ENCODE measurements at places on chromosomes 16 and 17.
A peak's percentile ranks its signal among the peaks of the same experiment; 100 is the strongest.

- H3K27me3 ChIP-seq = no peaks in the 10 kb centered on the region
- no peak overlapping the region for H3K4me3 ChIP-seq
- no peak for DNase-seq
- peaks cover 3% of the 10 kb centered on the region for H3K4me1 ChIP-seq
- no peak overlapping the region for H3K27ac ChIP-seq
Observed at GRCh38 chr16:46765050-46765449, 16.9 kb upstream of the MYLK3 start.

GRCh38 chr16:84207251-84207650 is 16.3 kb downstream of the ADAD2 start:
- DNase-seq = no peak

DNA sequence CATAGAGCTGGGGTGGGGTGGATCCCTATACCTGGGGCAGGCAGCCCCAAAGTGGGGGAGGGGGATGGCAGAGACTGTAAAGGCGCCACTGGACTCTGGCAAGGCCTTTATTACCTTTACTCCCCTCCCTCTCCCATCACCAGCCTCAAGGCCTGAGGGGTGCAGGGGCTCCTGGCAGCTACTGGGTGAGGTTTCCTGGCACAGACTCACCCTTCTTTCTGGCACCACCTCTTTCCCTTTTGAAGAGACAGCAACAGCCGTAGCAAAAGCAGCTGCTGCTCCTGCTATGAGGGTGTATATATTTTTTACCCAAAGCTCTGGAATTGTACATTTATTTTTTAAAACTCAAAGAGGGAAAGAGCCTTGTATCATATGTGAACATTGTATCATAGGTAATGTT is 17.6 kb downstream of the RAPGEFL1 start:
- H3K36me3 ChIP-seq = no peaks in the 10 kb centered on the region
- H3K4me1 ChIP-seq = no peaks in the 10 kb centered on the region
- H3K27ac ChIP-seq = no peak overlapping the region
- DNase-seq = no peak

DNA sequence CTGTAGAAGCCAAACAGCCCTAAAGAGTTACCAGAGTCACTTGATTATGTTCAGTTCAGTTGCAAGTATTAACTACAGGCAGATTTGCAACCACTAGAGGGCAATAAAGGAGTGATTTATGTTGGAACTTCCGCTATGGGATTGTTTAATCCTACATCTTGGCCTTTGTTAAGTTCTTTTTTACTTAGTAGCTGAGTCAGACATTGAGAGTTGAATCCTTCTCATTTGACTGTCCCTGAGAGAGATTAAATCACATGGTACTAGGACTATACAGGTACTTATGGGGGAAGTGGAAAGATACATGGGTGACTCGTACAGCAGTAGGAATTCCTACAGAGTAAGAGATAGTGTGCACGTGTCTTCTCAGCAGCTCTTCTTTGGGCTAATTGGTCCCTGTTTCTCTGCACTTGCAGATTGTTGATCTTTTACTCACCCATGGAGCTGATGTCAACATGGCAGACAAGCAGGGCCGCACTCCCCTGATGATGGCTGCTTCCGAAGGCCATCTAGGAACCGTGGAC is 40.3 kb downstream of the CYB561 start:
- DNase-seq = no peak
- H3K27me3 ChIP-seq = no peaks in the 10 kb centered on the region
- no peak overlapping the region for H3K4me3 ChIP-seq
- no peaks in the 10 kb centered on the region for H3K36me3 ChIP-seq
- H3K4me1 ChIP-seq = peaks cover 3% of the 10 kb centered on the region

GRCh38 chr17:41360296-41360995 is 9.2 kb downstream of the KRT33B start:
- no peak overlapping the region for H3K4me3 ChIP-seq
- H3K27ac ChIP-seq = no peak overlapping the region
- no peak for DNase-seq
- H3K4me1 ChIP-seq = no peaks in the 10 kb centered on the region
- no peaks in the 10 kb centered on the region for H3K36me3 ChIP-seq

GRCh38 chr16:76906552-76906951 is 284.4 kb upstream of the MON1B start:
- no peak overlapping the region for H3K27ac ChIP-seq
- H3K36me3 ChIP-seq = no peaks in the 10 kb centered on the region
- no peaks in the 10 kb centered on the region for H3K27me3 ChIP-seq
- H3K4me3 ChIP-seq = no peak overlapping the region

GRCh38 chr17:20223808-20224328 is 214.7 kb downstream of the SPECC1 start:
- H3K27ac ChIP-seq = peak overlapping the region; percentile 6
- H3K4me3 ChIP-seq = no peak overlapping the region
- peaks cover 3% of the 10 kb centered on the region for H3K4me1 ChIP-seq
- H3K36me3 ChIP-seq = no peaks in the 10 kb centered on the region
- no peak for DNase-seq

DNA sequence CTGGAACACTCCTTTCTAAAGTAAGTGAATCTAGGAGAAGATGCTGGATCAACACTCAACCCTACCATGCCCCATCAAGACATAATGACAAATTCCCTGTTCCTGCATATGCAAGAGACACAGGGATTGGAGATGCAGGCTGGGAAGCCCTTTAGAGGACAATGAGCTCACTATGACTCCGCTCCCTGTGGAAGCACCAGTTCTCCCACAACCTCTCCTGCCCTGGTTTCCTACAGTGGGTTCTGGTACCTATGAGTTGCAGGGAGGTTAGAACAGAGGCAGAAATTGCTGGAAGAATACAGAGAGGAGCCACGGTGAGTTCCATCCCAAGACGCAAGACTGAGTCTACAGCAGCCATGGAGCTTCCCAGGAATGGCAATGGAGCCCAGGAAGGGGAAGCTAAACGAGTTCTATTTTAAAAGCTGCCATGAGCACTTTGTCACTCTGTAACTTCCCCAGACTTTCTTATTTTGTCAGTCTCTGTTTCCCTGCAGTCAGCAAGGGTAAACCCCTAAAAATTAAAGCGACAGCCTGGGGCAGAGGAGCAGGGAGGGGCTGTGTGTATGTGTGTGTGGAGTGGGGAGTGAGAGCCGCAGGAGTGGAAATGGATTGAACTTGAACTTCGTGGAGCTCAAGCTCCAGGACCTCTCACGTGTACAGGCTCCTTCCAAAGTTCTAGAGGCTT is 42.3 kb upstream of the PIK3R6 start:
- H3K27ac ChIP-seq = peak overlapping the region; percentile 66
- H3K27me3 ChIP-seq = no peaks in the 10 kb centered on the region
- H3K4me3 ChIP-seq = no peak overlapping the region
- H3K4me1 ChIP-seq = peaks cover 52% of the 10 kb centered on the region

GRCh38 chr17:78256707-78257591 is 25.5 kb downstream of the TMEM235 start:
- H3K4me3 ChIP-seq = no peak overlapping the region
- H3K4me1 ChIP-seq = peaks cover 23% of the 10 kb centered on the region
- H3K27ac ChIP-seq = no peak overlapping the region
- DNase-seq = no peak

GRCh38 chr17:7786866-7787265 is 47.2 kb upstream of the KDM6B start:
- no peak overlapping the region for H3K4me3 ChIP-seq
- no peaks in the 10 kb centered on the region for H3K4me1 ChIP-seq
- no peak overlapping the region for H3K27ac ChIP-seq

- H3K36me3 ChIP-seq = no peaks in the 10 kb centered on the region
- peak; percentile 42 for DNase-seq
- H3K27ac ChIP-seq = no peak overlapping the region
- H3K27me3 ChIP-seq = no peaks in the 10 kb centered on the region
- no peak overlapping the region for H3K4me3 ChIP-seq
Observed at GRCh38 chr17:21318439-21318838, 33.9 kb downstream of the MAP2K3 start.

GRCh38 chr17:11240841-11241610 is at the start of gene SHISA6:
TSS of gene SHISA6 (plus strand) at chr17:11241213.
- DNase-seq = no peak
- H3K27ac ChIP-seq = no peak within 1 kb of the TSS
- H3K4me3 ChIP-seq = no peak within 1 kb of the TSS
- no peaks in the 10 kb centered on the region for H3K4me1 ChIP-seq
- no peaks in the 10 kb centered on the region for H3K36me3 ChIP-seq

- H3K36me3 ChIP-seq = no peaks in the 10 kb centered on the region
- peaks cover 8% of the 10 kb centered on the region for H3K4me1 ChIP-seq
- DNase-seq = no peak
- H3K4me3 ChIP-seq = no peak overlapping the region
- H3K27ac ChIP-seq = no peak overlapping the region
- no peaks in the 10 kb centered on the region for H3K27me3 ChIP-seq
Observed at GRCh38 chr17:78986649-78987328, 7.1 kb upstream of the LGALS3BP start.

DNA sequence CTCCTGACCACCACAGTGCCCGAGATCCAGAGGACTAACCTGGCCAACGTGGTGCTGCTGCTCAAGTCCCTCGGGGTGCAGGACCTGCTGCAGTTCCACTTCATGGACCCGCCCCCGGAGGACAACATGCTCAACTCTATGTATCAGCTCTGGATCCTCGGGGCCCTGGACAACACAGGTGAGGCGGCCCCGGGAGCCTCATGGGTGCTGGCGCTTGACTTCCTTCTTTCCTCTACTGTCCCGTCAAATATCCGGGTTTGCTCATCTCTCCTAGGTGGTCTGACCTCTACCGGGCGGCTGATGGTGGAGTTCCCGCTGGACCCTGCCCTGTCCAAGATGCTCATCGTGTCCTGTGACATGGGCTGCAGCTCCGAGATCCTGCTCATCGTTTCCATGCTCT is 13.7 kb downstream of the DHX38 start:
- no peak overlapping the region for H3K27ac ChIP-seq
- no peaks in the 10 kb centered on the region for H3K27me3 ChIP-seq
- no peak for DNase-seq
- no peak overlapping the region for H3K4me3 ChIP-seq

DNA sequence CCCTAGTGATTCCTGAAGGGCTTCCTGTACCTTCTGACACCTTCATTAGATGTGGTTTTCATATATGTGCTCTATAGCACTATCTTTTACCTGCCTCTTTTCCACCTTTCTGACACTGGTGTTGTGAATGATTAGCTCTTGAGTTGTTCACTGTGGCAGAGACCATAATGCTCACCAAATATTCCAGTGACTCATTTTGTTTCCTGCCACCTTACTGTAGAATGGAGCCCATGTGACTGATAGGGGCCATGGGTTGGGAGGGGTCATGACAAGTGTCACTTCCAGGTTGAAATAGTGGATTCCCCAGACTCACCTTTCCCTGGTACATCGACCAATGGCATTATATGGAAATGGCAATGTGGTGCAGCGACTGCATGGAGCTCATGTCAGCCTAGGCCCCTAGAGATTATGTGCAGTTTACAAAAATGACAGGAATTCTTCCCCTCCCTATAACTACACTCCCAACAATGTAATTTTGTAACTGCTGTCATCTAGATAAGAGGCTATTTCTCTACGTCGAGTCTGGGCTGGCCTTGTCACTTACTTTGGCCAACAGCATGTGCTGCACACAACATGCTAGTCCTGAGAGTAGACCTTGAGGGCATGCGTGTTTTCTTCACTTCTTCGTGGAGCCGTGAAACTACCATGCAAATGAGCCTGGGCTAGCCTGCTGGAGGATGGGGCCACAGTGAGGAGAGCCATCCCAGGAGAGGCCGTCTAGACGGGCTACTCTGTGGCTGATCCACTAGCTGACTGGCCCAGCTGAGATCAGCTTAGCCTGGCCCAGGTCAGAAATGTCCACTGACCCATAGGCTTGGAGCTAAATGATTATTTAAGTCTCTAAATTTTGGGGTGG is 409.5 kb downstream of the CA10 start:
- no peak overlapping the region for H3K27ac ChIP-seq
- H3K27me3 ChIP-seq = no peaks in the 10 kb centered on the region
- no peaks in the 10 kb centered on the region for H3K4me1 ChIP-seq
- no peak overlapping the region for H3K4me3 ChIP-seq

DNA sequence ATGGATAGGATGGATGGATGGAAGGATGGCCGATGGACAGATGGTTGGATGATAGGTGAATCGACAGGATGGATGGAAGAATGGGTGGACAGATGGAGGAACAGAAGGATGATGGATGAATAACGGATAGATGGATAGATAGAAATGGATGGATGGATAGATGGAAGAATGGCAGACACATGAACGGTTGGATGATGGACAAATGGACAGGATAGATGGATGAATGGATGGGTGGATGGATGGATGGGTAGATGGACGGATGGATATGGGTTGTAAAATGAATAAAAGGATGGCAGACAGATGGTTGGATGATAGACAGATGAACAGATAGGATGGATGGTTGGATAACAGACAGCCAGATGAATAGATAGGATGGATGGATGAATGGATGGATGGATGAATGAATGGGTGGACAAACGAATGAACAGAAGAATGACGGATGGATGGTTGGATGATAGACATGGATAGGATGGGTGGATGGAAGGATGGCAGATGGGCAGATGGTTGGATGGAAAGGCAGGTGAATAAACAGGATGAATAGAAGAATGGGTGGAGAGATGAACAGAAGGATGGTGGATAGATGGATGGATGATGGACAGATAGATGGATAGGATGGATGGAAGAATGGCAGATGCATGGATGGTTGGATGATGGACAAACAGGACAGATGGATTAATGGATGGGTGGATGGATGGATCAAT is 55.9 kb downstream of the DYNLRB2 start:
- peaks cover 31% of the 10 kb centered on the region for H3K36me3 ChIP-seq
- H3K4me3 ChIP-seq = no peak overlapping the region
- peaks cover 5% of the 10 kb centered on the region for H3K4me1 ChIP-seq
- peaks cover 34% of the 10 kb centered on the region for H3K27me3 ChIP-seq

GRCh38 chr16:71564335-71564967 is 12.4 kb downstream of the TAT start:
- H3K36me3 ChIP-seq = peaks cover 4% of the 10 kb centered on the region
- peak overlapping the region; percentile 90 for H3K4me3 ChIP-seq
- H3K27ac ChIP-seq = peak overlapping the region; percentile 91
- peaks cover 21% of the 10 kb centered on the region for H3K4me1 ChIP-seq
- DNase-seq = no peak

DNA sequence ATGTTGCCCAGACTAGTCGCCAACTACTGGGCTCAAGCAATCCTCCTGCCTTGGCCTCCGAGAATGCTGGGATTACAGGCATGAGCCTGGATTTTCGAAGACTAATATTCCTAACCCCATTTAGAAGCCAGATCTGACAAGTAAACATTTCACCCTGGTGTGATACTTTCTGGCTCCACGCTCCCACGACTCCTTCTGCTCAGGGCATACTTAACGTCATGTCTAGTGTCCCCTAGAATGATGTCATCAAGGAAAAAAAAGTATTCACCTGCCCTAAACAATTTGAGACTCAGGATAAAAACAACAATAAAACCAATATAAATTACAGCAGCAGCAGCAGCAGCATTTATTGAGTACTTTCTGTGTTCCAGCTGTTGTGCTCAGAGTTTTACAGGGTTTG is 13.2 kb downstream of the ITGB3 start:
- no peaks in the 10 kb centered on the region for H3K4me1 ChIP-seq
- H3K27ac ChIP-seq = no peak overlapping the region
- no peak for DNase-seq
- peaks cover 5% of the 10 kb centered on the region for H3K36me3 ChIP-seq

- no peaks in the 10 kb centered on the region for H3K4me1 ChIP-seq
- no peak for DNase-seq
- no peak overlapping the region for H3K4me3 ChIP-seq
- no peaks in the 10 kb centered on the region for H3K36me3 ChIP-seq
- peaks cover 26% of the 10 kb centered on the region for H3K27me3 ChIP-seq
Observed at GRCh38 chr17:62809656-62810055, 1.5 kb upstream of the MARCHF10 start.

GRCh38 chr16:89785523-89786155 is 30.8 kb downstream of the FANCA start:
- peaks cover 16% of the 10 kb centered on the region for H3K36me3 ChIP-seq
- peaks cover 7% of the 10 kb centered on the region for H3K4me1 ChIP-seq
- DNase-seq = no peak
- no peak overlapping the region for H3K4me3 ChIP-seq

Measured in natural killer cell treated with Interleukin-12 subunit alpha and Interleukin-12 subunit beta and Interleukin-15 and Interleukin-18, amount 100 ng/mL, for 72 hours (primary cell).